ENCODE measurements at places on chromosomes 16 and 17.

- no peak for DNase-seq
Observed at GRCh38 chr17:9169116-9169515, 147.8 kb downstream of the NTN1 start.

- no peak for DNase-seq
Observed at GRCh38 chr16:57434003-57434402, 13.2 kb downstream of the CIAPIN1 start.

DNA sequence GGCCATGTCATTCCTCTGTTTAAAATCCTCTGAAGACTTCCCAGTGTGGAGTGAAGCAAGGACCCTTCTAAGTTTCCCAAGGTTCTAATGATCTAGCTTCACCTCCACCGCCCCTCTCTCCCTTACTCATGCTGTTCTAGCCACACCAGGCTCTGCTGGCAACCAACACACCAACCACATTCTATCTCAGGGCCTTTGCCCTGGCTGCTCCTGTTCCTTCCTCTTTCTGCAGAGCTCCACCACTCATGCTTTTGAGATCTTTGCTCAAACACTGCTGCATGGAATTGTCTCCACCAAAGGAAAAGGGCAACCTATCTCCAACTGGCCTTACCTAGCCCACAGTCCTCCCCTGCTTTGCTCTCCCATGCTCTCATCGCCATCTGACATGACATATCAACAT is 128.7 kb downstream of the XYLT1 start:
- DNase-seq: no peak

DNA sequence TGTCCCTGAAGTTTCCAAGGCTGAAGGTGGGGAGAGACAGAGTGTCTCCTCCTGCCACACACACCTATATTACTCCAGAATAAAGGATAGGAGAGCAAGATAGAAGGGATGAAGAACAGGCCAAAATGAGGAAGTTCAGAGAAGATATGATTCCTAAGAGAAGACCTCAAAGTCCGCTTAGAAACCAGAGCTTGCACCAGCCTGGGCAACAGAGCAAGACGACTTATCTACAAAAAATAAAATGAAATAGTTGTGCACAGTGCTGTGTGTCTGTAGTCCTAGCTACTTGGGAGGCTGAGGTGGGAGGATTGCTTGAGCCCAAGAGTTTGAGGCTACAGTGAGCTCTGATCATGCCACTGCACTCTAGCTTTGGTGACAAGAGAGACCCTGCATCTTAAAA is 128.2 kb downstream of the HS3ST3B1 start:
- DNase-seq: no peak
